ENCODE measurements at places on chromosomes 6 and 20. TPM values are rescaled to one million over a fixed set of nuclear protein-coding genes. Genes with fewer than 3 reads are reported as not detected.

SLC25A27 gene
- 11.9 TPM for total RNA-seq

SPATS1 gene
- total RNA-seq = not detected

PDE7B gene
- 9.2 TPM for total RNA-seq

RIN2 gene
- total RNA-seq = 39.0 TPM

KCNK16 gene
- total RNA-seq = not detected
